Body of pancreas (tissue), 4 donors: ENCODE measurements at places on chromosomes 1 and 21.
A peak's percentile ranks its signal among the peaks of the same experiment; 100 is the strongest.

DNA sequence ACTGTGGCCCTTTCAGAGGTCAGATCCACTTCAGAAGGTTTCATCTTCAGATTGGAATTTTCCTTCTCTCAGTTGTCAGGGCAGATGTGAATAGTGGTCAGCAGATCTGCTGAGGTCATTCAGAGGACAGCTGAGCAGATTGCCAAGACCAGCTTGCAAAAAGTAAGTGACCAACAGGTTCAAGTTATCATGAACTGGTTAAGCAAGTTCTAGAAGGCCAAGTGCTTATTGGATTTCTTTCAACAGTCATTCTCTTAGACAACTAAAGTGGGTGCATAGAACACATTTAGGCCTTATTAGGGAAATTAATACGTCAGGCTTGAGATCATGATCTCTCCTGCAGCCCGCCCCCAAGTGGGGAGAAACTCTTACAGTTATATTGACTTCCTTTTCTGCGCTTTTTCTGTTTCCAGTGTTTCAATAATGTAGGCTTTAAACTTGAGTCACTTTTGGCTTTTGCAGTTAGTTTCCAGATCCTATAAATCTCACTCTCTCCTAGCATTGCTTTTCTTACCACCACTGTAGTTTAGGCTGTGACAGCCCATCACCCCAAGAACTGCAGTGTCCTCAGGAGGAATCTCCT is 96.4 kb downstream of the C1orf21 start:
- H3K4me3 ChIP-seq, result no peak overlapping the region
- peak; percentile 83 for DNase-seq
- no peaks in the 10 kb centered on the region for H3K36me3 ChIP-seq
- peak overlapping the region; percentile 79 for H3K27ac ChIP-seq
- peaks cover 51% of the 10 kb centered on the region for H3K4me1 ChIP-seq
- no peaks in the 10 kb centered on the region for H3K27me3 ChIP-seq

DNA sequence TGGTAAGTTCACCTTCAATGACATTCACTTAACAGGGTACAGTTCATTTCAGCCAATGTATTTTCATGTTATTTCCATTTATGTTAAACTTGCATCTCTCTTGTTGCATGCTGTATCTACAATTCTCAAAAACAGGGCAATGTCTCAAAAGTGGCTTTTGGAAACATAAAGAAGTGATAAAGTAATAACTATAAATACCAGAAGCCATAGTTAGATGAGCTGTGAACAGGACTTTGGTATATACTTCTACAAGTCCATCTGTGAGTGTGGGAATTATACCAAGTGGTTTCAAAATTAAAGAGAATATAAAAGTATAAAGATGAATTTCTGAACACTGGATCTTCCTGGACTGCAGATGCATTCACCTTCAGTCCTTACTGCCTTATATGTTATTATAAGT is 585.4 kb upstream of the PBX1 start:
- no peaks in the 10 kb centered on the region for H3K4me1 ChIP-seq
- no peak for DNase-seq
- H3K36me3 ChIP-seq, result no peaks in the 10 kb centered on the region
- H3K27me3 ChIP-seq, result no peaks in the 10 kb centered on the region
- H3K4me3 ChIP-seq, result no peak overlapping the region

- no peaks in the 10 kb centered on the region for H3K36me3 ChIP-seq
- H3K27me3 ChIP-seq, result no peaks in the 10 kb centered on the region
- DNase-seq, result peak; percentile 70
- H3K27ac ChIP-seq, result peak overlapping the region; percentile 84
- H3K4me1 ChIP-seq, result peaks cover 45% of the 10 kb centered on the region
- no peak overlapping the region for H3K4me3 ChIP-seq
Measured at GRCh38 chr1:43936431-43937151, 3.0 kb downstream of the ARTN start.

GRCh38 chr21:45035477-45035848 is 38.9 kb upstream of the ADARB1 start:
- H3K4me3 ChIP-seq, result no peak overlapping the region
- no peak for DNase-seq
- H3K4me1 ChIP-seq, result peaks cover 19% of the 10 kb centered on the region
- H3K27ac ChIP-seq, result no peak overlapping the region

DNA sequence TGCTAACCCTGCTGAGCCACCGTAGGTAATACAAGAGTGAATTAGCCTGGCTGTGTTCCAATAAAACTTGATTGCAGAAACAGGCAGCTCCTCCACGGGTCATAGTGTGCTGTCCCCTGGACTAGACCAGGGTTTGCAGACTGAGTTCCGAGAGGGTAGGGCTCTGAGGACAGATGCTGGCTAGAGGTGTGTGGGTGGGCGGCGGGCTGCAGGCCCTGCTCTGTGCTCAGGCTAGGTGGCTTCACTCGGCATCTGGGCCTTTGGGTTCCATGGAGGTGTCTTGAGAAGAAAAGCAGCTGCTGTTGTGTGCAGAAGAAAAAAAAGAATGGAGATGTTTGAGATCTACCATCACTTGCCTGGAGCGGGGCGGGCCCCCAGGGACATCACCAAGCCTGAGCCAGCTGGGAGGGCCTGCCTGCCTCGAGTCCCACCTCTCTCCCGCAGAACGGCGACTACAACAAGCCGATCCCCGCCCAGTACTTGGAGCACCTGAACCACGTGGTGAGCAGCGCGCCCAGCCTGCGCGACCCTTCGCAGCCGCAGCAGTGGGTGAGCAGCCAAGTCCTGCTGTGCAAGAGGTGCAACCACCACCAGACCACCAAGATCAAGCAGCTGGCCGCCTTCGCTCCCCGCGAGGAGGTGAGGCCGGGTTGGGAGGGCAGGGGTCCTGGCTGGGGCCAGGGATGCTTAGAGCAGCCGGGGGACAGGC is 7.9 kb downstream of the TMEM201 start:
- H3K27me3 ChIP-seq, result no peaks in the 10 kb centered on the region
- H3K36me3 ChIP-seq, result no peaks in the 10 kb centered on the region
- peak; percentile 37 for DNase-seq
- no peak overlapping the region for H3K4me3 ChIP-seq
- H3K27ac ChIP-seq, result no peak overlapping the region

GRCh38 chr1:219517031-219517430 is 95.9 kb downstream of the ZC3H11B start:
- no peak for DNase-seq
- H3K36me3 ChIP-seq, result no peaks in the 10 kb centered on the region
- no peaks in the 10 kb centered on the region for H3K4me1 ChIP-seq
- no peaks in the 10 kb centered on the region for H3K27me3 ChIP-seq
- H3K27ac ChIP-seq, result no peak overlapping the region

DNA sequence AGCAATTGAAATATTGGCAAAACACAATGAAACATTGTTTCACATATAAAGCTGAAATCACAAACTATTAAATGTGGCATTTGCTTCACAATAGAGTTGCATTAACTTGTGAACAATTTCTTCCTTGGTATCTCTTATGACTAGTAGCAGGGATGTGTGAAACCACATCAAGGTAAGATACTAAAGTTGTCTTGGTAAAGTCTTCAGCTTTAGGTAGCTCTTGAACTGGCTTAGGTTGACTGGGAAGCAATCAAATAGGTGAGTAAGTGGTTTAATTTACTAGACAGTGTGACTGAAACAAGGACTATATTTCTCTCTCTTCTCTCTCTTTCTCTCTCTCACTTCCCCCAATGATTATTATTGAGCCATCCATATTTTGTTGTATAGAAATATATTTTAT is 141.5 kb upstream of the KCNK2 start:
- no peak overlapping the region for H3K27ac ChIP-seq
- no peaks in the 10 kb centered on the region for H3K36me3 ChIP-seq
- DNase-seq, result no peak
- H3K4me3 ChIP-seq, result no peak overlapping the region

DNA sequence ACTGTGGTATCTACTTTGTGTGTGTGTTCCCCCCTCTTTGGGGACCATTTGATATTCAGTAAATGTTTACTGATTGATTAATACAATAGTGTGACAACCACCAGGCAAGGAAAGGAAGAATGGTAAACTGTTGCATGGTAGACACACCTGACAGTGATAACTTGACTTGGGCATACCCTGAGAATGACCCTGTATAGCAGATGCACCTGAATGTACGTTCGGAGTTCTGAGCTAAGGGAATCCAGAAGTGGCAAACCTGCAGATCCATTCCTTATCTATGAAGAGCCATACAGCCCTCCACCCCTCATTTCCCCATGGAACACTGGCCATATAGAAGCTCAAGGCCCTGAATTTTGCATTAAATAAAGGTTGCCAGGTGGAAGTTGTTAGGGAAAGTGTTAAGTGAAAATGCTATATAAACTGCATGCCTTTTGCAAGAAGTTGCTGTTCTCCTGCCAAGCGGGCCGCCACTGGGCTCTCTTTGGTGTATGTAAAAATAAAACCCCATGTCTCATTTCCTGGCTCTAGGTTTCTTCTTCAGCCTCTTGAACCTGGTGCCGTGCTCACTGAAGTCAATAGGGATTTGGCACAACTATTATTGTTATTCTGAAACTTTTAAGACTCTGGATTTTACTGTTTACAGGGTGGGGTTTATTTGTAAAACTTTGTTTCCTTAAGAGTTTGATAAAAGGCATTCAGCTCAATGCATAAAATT is 32.6 kb upstream of the DENND1B start:
- no peak overlapping the region for H3K4me3 ChIP-seq
- H3K4me1 ChIP-seq, result no peaks in the 10 kb centered on the region
- H3K36me3 ChIP-seq, result no peaks in the 10 kb centered on the region
- no peak for DNase-seq

GRCh38 chr1:15424146-15424667 is 14.0 kb upstream of the CTRC start:
- H3K27me3 ChIP-seq, result no peaks in the 10 kb centered on the region
- no peaks in the 10 kb centered on the region for H3K36me3 ChIP-seq
- DNase-seq, result peak; percentile 96
- peaks cover 73% of the 10 kb centered on the region for H3K4me1 ChIP-seq
- H3K27ac ChIP-seq, result peak overlapping the region; percentile 90

DNA sequence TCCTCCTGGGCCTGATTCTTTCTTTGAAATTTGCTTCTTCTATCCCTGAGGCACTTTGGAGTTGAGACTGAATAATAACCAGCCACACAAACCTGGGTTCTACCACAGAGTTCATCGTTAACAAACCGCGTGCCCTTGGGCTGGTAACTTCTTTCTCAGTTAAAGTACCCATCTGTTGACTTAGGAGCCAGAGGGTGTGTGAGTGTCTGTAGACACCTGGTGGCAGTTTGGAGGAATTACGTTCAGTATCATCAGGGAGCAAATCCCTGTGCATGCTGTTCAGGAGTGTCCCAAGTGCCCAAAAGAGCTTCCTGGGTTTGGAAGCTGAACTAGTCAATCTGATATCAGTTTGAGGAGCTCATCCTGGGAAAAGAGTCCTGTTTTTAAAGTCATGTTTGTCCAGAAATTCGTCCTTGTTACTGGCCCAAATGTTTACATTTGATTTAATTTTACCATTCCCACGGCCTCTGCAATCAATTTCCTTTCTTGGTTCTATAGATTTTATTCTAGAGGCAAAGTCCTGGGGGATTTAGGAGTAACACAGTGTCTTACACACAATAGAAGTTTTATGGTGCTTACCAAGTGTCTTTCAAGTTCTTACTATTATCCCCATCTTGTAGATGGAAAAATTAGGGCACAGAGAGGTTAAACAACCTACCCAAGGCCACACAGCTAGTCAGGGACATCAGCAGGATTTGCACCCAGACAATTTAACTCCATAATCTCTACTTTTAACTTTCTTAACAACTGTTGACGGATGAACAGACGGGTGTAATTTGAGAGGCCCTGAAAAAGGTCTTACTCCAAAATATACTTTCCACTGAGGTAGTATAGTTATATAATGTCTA is 26.7 kb upstream of the RPTN start:
- H3K4me1 ChIP-seq, result no peaks in the 10 kb centered on the region
- no peak overlapping the region for H3K27ac ChIP-seq
- no peak overlapping the region for H3K4me3 ChIP-seq
- peak; percentile 38 for DNase-seq
- H3K36me3 ChIP-seq, result no peaks in the 10 kb centered on the region

GRCh38 chr1:203589171-203589570 is 37.5 kb upstream of the ATP2B4 start:
- H3K27me3 ChIP-seq, result no peaks in the 10 kb centered on the region
- no peak overlapping the region for H3K4me3 ChIP-seq
- DNase-seq, result no peak
- H3K36me3 ChIP-seq, result no peaks in the 10 kb centered on the region

DNA sequence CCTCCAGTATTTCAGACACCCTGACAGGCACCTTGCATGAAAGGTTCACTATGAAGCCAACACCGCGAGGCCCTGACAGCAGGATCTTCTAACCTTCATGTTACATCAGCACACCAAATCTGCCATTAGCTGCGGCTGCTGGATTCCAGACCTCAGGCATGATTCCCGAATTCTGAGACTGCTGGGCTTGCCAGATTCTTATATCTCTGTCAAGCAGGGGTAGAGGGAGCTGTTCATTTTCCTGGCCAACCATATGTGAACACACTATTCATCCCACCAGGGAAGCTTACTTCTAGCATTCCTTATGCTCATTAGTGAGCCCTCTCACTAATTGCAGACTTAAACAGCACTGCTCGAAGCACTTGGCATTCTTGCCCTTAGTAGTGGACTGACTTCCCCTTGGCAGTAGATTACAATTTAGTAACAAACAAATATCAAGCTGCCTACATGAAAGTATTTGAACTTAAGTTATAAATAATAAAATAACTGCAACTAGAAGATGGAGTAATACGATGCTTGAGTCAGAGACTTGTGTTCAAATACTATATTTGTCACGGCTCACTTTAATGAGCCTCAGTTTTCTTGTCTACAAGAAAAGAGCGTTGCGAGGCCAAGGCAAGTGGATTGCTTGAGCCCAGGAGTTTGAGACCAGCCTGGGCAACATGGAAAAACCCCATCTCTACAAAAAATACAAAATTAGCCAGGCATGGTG is 43.3 kb downstream of the NID1 start:
- no peak for DNase-seq
- no peaks in the 10 kb centered on the region for H3K36me3 ChIP-seq
- H3K27ac ChIP-seq, result no peak overlapping the region
- H3K27me3 ChIP-seq, result no peaks in the 10 kb centered on the region

DNA sequence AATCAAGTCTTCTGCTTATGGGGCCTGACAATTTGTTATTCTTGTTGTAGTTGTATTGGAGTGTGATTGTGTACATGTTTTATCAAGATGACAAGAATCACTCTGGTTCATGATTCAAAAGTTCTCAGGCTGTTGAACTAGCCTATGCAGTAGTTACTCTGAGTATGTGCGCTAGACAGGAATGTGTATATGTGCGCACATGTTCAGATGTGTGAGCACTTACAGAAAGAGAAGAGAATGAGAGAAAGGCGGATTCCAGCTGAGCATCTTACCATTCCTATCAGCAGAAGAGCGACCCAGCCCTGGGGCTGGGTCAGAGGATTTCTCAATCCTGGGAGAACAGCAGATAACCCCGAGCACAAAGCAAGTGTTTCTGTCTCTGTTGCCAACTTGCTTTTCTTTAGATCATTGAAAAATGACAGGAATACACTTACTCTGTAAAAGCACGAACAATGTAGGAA is 110.8 kb upstream of the HOOK1 start:
- H3K4me1 ChIP-seq, result peaks cover 5% of the 10 kb centered on the region
- no peak overlapping the region for H3K27ac ChIP-seq
- no peaks in the 10 kb centered on the region for H3K36me3 ChIP-seq
- DNase-seq, result no peak
- H3K4me3 ChIP-seq, result no peak overlapping the region

GRCh38 chr1:21278860-21279845 is 11.1 kb downstream of the ECE1 start:
- no peak overlapping the region for H3K4me3 ChIP-seq
- peaks cover 65% of the 10 kb centered on the region for H3K4me1 ChIP-seq
- no peak for DNase-seq
- no peaks in the 10 kb centered on the region for H3K27me3 ChIP-seq
- peak overlapping the region; percentile 20 for H3K27ac ChIP-seq

- H3K27ac ChIP-seq, result no peak overlapping the region
- H3K4me1 ChIP-seq, result peaks cover 18% of the 10 kb centered on the region
- peaks cover 1% of the 10 kb centered on the region for H3K36me3 ChIP-seq
- H3K27me3 ChIP-seq, result no peaks in the 10 kb centered on the region
Measured at GRCh38 chr1:178025613-178026356, 55.9 kb upstream of the SEC16B start.
